ENCODE measurements at places on chromosomes 5 and 9. TPM values are rescaled to one million over a fixed set of nuclear protein-coding genes. Genes with fewer than 3 reads are reported as not detected.

Gene GNA14
- total RNA-seq: 0.10 TPM

Gene IRX4
- total RNA-seq: not detected

Gene FYB1
- total RNA-seq: 0.25 TPM

Gene AMBP
- total RNA-seq: 3.1 TPM

Gene ECSCR
- 0.40 TPM for total RNA-seq

Gene FAM81B
- total RNA-seq: not detected

Gene ACOT12
- total RNA-seq: 0.10 TPM

Gene OLFML2A
- total RNA-seq: 6.6 TPM

Gene SPRY4
- total RNA-seq: 3.4 TPM

Gene FOXD4L6
- 0.10 TPM for total RNA-seq

Gene TARS1
- total RNA-seq: 257 TPM

Gene NTNG2
- total RNA-seq: 0.17 TPM

Gene ABCA2
- 7.5 TPM for total RNA-seq

Gene AGXT2
- not detected for total RNA-seq

Gene RASGRF2
- 10.6 TPM for total RNA-seq

Gene PCA3
- 0.05 TPM for total RNA-seq

Gene WDR70
- total RNA-seq: 32.3 TPM

Gene ZBTB26
- total RNA-seq: 11.6 TPM

Gene AIF1L
- 450 TPM for total RNA-seq

Gene CDC14B
- total RNA-seq: 55.7 TPM

Gene KCNIP1
- 32.4 TPM for total RNA-seq

Gene IFNA2
- total RNA-seq: not detected

Gene IL13
- total RNA-seq: not detected

Gene FAM163B
- total RNA-seq: not detected

Gene RNF183
- 0.80 TPM for total RNA-seq

Gene PMPCA
- 48.1 TPM for total RNA-seq

Gene HNRNPA0
- total RNA-seq: 13.5 TPM

Gene LCN15
- total RNA-seq: not detected

Gene IL4
- not detected for total RNA-seq

Gene SLC6A19
- not detected for total RNA-seq

Gene LYSMD3
- 24.5 TPM for total RNA-seq

Gene BARHL1
- not detected for total RNA-seq

Gene PGM5
- total RNA-seq: 0.55 TPM

Gene TMEM171
- 11.3 TPM for total RNA-seq

Gene DMRT3
- not detected for total RNA-seq

Gene FAM221B
- total RNA-seq: not detected

Gene FBXL17
- 19.1 TPM for total RNA-seq

Gene PCDH1
- 10.6 TPM for total RNA-seq

Gene PTPRD
- total RNA-seq: 85.4 TPM

Gene MAMDC2
- total RNA-seq: 39.1 TPM

Gene ORM2
- not detected for total RNA-seq

Gene PRR16
- total RNA-seq: 0.35 TPM

Gene RIGI
- total RNA-seq: 28.6 TPM

Gene ENG
- total RNA-seq: 6.8 TPM

Gene ADRB2
- 7.6 TPM for total RNA-seq

Gene CCDC192
- not detected for total RNA-seq

Gene HEXB
- 127 TPM for total RNA-seq

Gene GRXCR2
- total RNA-seq: not detected

Gene MYOT
- total RNA-seq: not detected

Gene BNC2
- 22.4 TPM for total RNA-seq

Gene NXNL2
- total RNA-seq: 5.2 TPM

Gene PLCXD3
- total RNA-seq: under 0.01 TPM

Gene TEX48
- total RNA-seq: not detected

Gene GRM6
- not detected for total RNA-seq

Gene C1QTNF3
- total RNA-seq: 3.1 TPM

Gene WDR38
- not detected for total RNA-seq

Gene FCN2
- not detected for total RNA-seq

Gene PCDHGA7
- 2.3 TPM for total RNA-seq

Gene RUSC2
- total RNA-seq: 42.4 TPM

All from renal cortical epithelial cell (primary cell).